PC-9 (cell line): ENCODE measurements at places on chromosomes 6 and 20.

- H3K36me3 ChIP-seq, result no peaks in the 10 kb centered on the region
- no peak overlapping the region for H3K27ac ChIP-seq
- H3K27me3 ChIP-seq, result peaks cover 71% of the 10 kb centered on the region
- no peaks in the 10 kb centered on the region for H3K4me1 ChIP-seq
- no peak overlapping the region for H3K4me3 ChIP-seq
Measured at GRCh38 chr20:725491-725890, 42.8 kb downstream of the SLC52A3 start.

GRCh38 chr20:10132387-10132786 lies 86.2 kb upstream of the SNAP25 start:
- H3K27ac ChIP-seq, result no peak overlapping the region
- DNase-seq, result no peak
- peaks cover 10% of the 10 kb centered on the region; the same call in 1 of the 2 replicates for H3K27me3 ChIP-seq
- no peaks in the 10 kb centered on the region for H3K36me3 ChIP-seq
- H3K4me3 ChIP-seq, result no peak overlapping the region
- H3K4me1 ChIP-seq, result no peaks in the 10 kb centered on the region; the same call in 1 of the 2 replicates

DNA sequence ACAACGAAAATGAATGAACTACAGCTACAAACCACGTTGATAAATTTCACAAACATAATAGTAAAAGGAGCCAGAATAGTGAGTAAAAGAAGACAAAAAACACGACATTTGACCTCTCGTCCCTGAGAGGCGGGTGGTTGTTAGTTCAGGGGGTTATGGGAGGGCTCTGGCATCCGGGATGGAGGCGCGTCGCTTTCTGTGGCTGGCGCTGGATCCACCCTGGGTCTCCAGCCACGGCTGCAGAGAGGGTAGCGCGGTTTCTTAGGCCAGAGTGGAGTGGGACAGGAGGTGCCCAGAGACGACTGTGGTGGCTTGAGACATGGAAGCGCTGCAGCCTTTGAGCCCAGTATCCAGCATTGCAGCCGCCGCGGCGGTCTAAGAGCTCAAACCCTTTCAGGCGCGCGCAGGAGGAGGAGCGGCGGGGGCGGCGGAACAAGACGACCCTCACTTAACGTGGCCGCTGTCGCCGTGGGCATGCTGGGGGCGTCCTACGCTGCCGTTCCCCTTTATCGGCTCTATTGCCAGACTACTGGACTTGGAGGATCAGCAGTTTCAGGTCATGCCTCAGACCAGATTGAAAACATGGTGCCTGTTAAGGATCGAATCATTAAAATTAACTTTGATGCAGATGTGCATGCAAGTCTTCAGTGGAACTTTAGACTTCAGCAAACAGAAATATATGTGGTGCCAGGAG lies 3.7 kb upstream of the ZSCAN23 start:
- no peak overlapping the region for H3K27ac ChIP-seq
- no peak overlapping the region for H3K4me3 ChIP-seq
- no peak for DNase-seq
- H3K27me3 ChIP-seq, result no peaks in the 10 kb centered on the region
- peaks cover 13% of the 10 kb centered on the region for H3K4me1 ChIP-seq

DNA sequence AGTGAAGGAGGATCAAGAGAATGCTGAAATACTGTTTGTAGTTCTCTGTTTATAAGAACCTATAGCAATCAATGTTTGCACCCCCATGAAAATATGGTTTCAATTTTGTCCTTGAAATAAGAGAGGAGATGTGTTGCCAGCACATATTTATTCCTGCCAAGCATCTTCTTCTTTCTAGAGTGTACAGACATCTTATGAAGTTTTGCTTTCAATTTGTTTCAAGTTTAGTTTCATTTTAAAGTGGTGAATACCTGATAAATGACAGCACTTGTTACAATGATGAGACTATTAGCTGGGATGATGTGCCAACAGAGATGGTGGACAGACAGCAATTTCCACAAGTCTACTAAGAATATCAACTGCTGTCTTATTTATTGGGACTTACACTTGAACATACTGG lies 39.2 kb upstream of the CENPW start:
- H3K27ac ChIP-seq, result no peak overlapping the region
- no peaks in the 10 kb centered on the region for H3K27me3 ChIP-seq
- no peak overlapping the region for H3K4me3 ChIP-seq
- no peak for DNase-seq

GRCh38 chr6:57064809-57065208 lies 18.3 kb downstream of the KIAA1586 start:
- no peak overlapping the region for H3K4me3 ChIP-seq
- DNase-seq, result no peak
- H3K36me3 ChIP-seq, result no peaks in the 10 kb centered on the region
- H3K4me1 ChIP-seq, result no peaks in the 10 kb centered on the region

DNA sequence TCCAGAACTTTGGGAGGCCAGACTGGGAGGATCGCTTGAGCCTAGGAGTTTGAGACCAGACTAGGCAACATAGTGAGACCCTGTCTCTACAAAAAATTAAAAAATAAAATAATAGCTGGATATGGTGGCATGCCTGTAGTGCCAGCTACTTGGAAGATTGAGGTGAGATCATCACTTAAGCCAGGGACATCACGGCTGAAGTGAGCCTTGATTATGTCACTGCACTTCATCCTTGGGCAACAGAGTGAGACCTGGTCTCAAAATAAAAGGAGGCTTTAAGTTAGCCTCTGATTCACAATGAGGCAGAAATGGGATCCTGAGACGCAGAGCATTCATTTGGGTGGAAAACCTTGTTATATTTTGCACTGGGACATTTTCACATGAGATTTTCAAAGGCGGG lies 57.0 kb downstream of the TULP4 start:
- DNase-seq, result no peak
- H3K27ac ChIP-seq, result no peak overlapping the region

GRCh38 chr6:42177514-42178364 lies 4.6 kb downstream of the GUCA1A start:
- no peak overlapping the region for H3K27ac ChIP-seq
- H3K27me3 ChIP-seq, result no peaks in the 10 kb centered on the region
- DNase-seq, result no peak
- 0 out of 2 replicates have a peak, but pooled peaks cover 6% of the 10 kb centered on the region for H3K4me1 ChIP-seq

DNA sequence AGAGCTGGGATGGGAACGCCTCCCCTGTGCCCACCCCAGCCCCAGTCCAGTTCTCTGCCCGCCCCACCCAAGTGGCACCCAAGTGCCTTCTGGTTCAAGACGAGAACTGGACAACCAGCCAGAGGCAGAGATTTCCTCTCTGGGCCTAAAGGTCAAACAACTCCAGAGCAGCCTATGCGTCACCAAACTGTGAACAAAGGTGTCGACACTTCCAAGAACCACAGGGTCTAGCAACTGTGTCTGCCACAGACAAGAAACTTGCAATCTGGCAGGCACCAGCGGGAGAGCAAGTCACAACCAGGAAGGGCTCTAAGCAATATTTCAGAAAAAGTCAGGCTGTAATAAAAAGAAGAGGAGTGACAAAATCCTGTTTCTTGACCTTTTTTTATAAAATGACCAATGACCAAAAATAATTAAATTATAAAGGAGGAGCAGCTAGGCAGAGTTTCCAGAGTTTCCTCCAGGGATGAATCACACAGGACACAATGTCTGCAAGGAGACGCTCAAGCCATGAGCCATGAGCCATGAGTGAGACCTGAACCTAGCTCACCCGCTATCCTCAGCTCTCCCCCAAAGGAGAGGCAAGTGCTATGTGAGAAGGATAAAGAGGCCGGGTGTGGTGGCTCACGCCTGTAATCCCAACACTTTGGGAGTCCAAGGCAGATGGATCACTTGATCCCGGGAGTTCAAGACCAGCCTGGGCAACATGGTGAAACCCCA lies 11.1 kb downstream of the EDEM2 start:
- no peak overlapping the region for H3K4me3 ChIP-seq
- no peaks in the 10 kb centered on the region for H3K27me3 ChIP-seq
- peaks cover 15% of the 10 kb centered on the region; the same call in 1 of the 2 replicates for H3K4me1 ChIP-seq
- peak; percentile 71 for DNase-seq
- peak overlapping the region; percentile 62 for H3K27ac ChIP-seq

- H3K27me3 ChIP-seq, result peaks cover 55% of the 10 kb centered on the region
- H3K36me3 ChIP-seq, result no peaks in the 10 kb centered on the region
- no peak overlapping the region for H3K4me3 ChIP-seq
- no peaks in the 10 kb centered on the region for H3K4me1 ChIP-seq
- H3K27ac ChIP-seq, result no peak overlapping the region
Measured at GRCh38 chr6:159931846-159932245, 37.0 kb upstream of the IGF2R start.

DNA sequence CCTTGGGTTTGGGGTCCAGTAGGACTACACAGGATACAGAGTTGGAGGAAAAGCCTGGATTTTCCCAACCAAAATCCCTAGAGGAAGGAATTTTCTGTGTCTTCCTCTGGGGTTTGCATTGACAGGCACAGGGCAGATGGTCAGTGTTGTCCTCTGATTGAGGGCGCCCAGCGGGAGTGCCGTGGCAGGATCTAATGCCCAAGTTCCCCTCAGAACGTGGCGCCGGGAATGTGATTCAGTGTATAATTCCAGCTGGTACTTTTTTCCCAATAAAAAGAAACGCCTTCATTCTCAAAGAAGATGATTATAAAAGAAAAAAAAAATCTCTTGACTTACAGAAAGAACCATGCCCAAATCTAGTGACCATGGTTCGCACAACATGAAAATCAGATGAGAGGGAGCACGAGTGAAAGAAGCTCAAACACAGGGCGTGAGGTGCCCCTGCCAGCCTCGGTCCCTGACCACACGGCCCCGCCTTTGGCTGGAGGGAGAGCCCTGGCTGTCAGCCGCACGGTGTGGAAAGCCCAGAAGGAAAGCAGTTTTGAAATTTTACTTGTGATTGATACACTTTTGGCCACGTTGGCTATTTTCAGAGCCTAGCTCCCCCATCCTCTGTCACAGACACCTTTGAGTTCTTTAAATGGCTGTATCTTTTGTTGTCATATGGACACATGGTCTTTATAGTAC lies 31.6 kb downstream of the VEGFA start:
- no peak overlapping the region for H3K27ac ChIP-seq
- no peak for DNase-seq
- no peaks in the 10 kb centered on the region for H3K36me3 ChIP-seq
- H3K4me3 ChIP-seq, result no peak overlapping the region
- H3K27me3 ChIP-seq, result no peaks in the 10 kb centered on the region

- no peak overlapping the region for H3K27ac ChIP-seq
- H3K4me3 ChIP-seq, result no peak overlapping the region
- no peaks in the 10 kb centered on the region for H3K27me3 ChIP-seq
- H3K36me3 ChIP-seq, result no peaks in the 10 kb centered on the region
Measured at GRCh38 chr6:126792340-126793085, 326.0 kb upstream of the RSPO3 start.

DNA sequence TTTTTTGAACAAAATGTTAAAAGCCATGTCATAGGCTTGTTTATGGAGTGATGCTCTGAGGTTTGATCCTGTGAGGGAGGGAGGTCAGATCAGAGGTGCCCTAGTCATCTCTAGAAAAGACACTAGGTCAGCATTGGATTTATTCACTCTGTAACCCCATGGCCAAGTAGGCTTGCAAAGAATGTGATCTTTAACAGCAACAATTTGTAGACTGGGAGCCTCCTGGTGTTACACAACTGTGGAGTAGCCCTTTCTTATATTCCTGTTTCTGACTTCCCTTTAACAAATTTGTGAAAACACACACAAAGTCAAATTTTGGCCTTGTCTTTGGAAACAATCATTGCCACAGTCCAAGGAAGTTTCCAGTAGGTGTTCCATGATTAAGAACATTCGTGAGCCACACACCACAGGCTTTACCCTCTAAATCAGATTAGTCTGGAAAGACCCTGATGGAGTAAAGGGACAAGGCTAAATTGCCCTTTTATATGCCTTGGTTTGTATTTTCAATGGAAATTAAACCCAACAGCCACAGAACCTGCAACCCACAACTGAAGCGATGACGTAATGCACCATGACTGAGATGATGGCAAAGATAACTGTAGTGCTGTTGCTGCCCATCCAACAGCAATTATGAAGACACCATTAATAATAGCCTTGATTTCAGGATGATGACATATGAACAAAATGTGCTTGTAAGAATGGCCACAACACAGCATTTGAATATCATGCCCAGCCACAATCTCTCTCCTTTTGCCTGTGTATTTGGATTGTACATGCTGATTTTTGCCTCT lies 22.1 kb downstream of the SCP2D1 start:
- no peaks in the 10 kb centered on the region for H3K36me3 ChIP-seq
- H3K4me3 ChIP-seq, result no peak overlapping the region
- no peaks in the 10 kb centered on the region for H3K4me1 ChIP-seq
- no peak for DNase-seq
- no peak overlapping the region for H3K27ac ChIP-seq

DNA sequence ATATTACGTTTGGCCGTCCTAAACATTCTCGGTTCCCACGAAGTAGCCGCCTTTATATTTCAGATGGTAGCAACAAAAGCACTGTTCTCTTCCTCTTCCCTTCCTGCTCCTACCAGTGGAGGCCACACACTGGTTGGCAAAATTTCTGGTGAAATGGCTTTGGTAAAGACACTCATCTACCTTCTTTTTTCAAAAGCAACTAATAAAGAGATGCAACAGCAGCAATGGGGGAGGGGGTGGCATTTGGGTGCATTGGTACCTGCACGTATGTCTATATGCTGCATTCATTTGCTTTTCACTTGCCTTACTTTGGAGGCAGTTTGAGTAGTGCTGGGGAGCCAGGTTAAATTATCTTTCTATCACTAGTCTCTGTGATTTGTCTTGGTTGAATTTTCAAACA lies 6.0 kb downstream of the POU3F2 start:
- H3K4me3 ChIP-seq, result no peak overlapping the region
- H3K27ac ChIP-seq, result no peak overlapping the region
- H3K36me3 ChIP-seq, result no peaks in the 10 kb centered on the region
- no peaks in the 10 kb centered on the region for H3K4me1 ChIP-seq
- no peak for DNase-seq

DNA sequence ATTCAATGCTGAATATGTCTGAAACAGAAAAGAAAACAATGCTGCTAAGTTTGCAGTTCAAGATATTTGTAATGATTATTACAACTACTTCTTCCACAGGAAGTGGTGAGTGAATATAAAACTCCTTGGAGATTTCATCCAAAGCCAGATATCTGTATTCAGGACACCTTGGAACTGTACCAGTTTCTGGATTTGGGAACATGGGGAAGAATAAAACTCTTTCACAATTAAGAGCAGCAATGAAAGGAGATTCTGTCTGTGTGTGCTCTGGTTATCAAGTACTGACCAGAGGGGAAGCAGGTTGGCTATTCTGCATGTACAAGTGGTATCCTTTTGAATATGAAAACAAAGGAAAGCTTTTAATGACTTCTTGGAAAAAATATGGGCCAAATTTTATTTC lies 21.1 kb downstream of the ELOVL2 start:
- no peak overlapping the region for H3K4me3 ChIP-seq
- H3K4me1 ChIP-seq, result no peaks in the 10 kb centered on the region
- DNase-seq, result no peak
- no peak overlapping the region for H3K27ac ChIP-seq

DNA sequence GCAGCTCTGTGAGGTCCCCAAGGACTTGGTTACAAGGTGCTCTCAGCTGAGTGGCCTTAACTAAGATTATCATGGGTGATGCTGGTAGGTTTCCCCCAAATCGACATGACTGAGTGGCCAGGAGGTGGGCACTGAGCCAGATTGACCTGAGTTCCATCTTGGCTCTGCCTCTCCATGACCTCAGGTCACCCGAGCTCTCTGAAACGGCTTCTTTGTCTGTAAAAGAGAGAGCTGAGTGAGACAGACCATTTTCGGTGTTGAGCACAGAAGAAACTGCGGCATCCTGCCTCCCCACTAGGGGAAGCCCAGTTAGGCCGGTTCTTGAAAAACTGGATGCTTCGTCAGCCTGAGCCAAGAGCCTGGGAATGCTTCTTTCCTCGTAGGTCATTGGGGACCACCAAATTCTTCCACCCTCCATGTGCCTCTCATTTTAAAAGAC lies 14.1 kb upstream of the STX16 start:
- H3K4me3 ChIP-seq, result no peak overlapping the region
- DNase-seq, result no peak
- H3K4me1 ChIP-seq, result peaks cover 11% of the 10 kb centered on the region

- DNase-seq, result no peak
- no peak overlapping the region for H3K4me3 ChIP-seq
- no peak overlapping the region for H3K27ac ChIP-seq
- H3K27me3 ChIP-seq, result peaks cover 57% of the 10 kb centered on the region
- H3K36me3 ChIP-seq, result no peaks in the 10 kb centered on the region
Measured at GRCh38 chr20:61447952-61448351, 195.9 kb downstream of the CDH4 start.
